ENCODE measurements at places on chromosomes 4 and X.

DNA sequence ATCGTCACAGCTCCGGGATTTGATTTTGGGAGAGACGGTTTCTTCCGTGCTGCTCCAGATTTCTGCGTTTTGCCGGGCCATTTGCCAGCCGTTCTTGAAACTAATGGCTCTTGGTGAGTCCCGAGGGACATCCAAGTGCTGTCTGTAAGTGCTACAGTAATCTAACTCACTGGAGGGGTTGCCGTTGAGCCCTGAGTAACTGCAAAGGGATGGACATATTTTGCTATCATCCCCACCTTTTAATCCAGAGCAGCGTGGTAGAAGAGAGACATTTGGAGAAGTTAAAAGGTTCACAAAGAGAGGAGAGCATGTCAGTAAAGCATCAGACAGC lies 88.9 kb upstream of the PDLIM3 start:
- DNase-seq = no peak

DNA sequence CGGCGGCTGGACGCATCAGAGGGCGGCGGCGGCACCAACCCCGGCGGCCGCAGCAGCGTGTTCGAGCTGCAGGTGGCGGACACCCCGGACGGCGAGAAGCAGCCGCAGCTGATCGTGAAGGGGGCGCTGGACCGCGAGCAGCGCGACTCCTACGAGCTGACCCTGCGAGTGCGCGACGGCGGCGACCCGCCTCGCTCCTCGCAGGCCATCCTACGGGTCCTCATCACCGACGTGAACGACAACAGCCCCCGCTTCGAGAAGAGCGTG lies 1.9 kb downstream of the PCDH7 start:
- no peak for DNase-seq

- no peak for DNase-seq
Observed at GRCh38 chr4:87601361-87601760, 7.0 kb upstream of the DSPP start.

DNA sequence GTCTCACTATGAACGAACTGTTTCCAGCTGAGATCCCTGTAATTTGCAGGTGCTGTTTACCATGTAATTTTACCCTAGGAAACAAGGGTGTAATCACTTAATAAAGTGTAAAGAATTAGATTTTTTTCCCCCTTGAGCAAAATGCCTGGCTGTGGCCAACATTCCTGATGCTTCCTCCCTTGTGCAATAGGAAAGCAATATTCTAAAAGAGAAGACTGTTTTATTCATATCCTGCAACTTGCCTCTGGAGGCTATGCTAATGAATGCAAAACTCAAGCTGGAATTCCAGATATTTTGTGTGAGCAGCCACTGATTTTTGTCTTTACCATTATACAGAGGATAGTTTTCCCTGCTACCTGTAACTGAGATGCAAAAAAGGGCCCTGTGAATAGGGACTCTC lies 98.0 kb downstream of the AWAT2 start:
- DNase-seq = no peak

GRCh38 chrX:8897259-8897658 lies 96.1 kb upstream of the FAM9A start:
- no peak for DNase-seq
